ENCODE measurements at places on chromosomes 6 and 20.
A peak's percentile ranks its signal among the peaks of the same experiment; 100 is the strongest.

GRCh38 chr6:16684195-16684689, 77.0 kb downstream of the ATXN1 start:
- H3K36me3 ChIP-seq, result peaks cover 6% of the 10 kb centered on the region
- peak overlapping the region; percentile 70 for H3K27ac ChIP-seq
- H3K4me1 ChIP-seq, result peaks cover 83% of the 10 kb centered on the region
- H3K4me3 ChIP-seq, result peak overlapping the region; percentile 33
- no peaks in the 10 kb centered on the region for H3K27me3 ChIP-seq

- H3K27me3 ChIP-seq, result peaks cover 62% of the 10 kb centered on the region
- peaks cover 2% of the 10 kb centered on the region for H3K4me1 ChIP-seq
- H3K4me3 ChIP-seq, result no peak overlapping the region
- no peak overlapping the region for H3K27ac ChIP-seq
These were observed 167.5 kb upstream of the PMEPA1 start for GRCh38 chr20:57877131-57877824.

DNA sequence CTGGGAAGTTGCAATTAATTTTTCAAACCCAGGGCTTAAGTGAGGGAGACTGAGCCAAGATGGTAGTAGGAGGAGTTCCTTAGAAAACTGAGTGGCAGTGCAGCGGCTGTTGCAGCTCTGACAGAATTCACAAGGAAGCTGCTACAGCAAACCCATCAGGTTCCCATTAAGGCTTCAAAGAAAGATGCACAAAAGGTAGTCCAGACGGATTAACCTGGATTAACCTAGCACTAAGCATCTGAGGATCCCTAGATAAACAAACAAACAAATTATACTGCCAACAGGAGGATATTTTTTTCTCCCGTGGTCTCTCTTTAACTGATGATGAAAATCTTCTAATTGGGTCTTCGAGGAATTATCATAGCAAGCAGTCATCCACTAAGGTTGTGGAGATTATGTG, 5.2 kb downstream of the TENT5A start:
- H3K4me3 ChIP-seq, result peak overlapping the region; percentile 80
- H3K36me3 ChIP-seq, result peaks cover 63% of the 10 kb centered on the region
- H3K27ac ChIP-seq, result peak overlapping the region; percentile 59
- DNase-seq, result no peak
- peaks cover 68% of the 10 kb centered on the region for H3K4me1 ChIP-seq

DNA sequence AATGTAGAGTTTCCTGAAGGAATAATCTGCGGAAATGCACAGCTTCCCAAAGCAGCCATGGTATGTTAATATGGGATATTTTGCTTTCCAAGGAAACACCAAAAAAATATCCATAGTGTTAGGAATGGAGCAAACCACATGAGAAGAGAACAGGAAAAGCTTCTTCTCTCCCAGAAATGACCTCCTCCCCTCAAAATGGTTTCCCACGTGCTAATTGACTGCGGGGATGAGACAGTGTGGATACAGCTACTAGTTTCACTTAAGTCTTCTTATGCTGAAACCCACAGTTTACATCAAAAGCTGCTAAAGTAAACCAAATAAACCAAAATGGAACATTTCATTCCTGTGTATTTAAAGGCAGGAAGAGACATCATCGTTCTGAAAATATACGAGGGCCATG, 69.4 kb downstream of the FYN start:
- H3K27ac ChIP-seq, result peak overlapping the region; percentile 82
- H3K36me3 ChIP-seq, result no peaks in the 10 kb centered on the region
- peaks cover 76% of the 10 kb centered on the region for H3K4me1 ChIP-seq

- H3K27ac ChIP-seq, result no peak overlapping the region
- DNase-seq, result no peak
- peaks cover 52% of the 10 kb centered on the region for H3K4me1 ChIP-seq
- no peaks in the 10 kb centered on the region for H3K27me3 ChIP-seq
- H3K4me3 ChIP-seq, result no peak overlapping the region
These were observed 112.0 kb upstream of the CARMIL1 start for GRCh38 chr6:25166955-25167748.

Data from HFFc6 (cell line).